Ecto neural progenitor cell (in vitro differentiated cells): ENCODE measurements at places on chromosomes 12 and 14.

DNA sequence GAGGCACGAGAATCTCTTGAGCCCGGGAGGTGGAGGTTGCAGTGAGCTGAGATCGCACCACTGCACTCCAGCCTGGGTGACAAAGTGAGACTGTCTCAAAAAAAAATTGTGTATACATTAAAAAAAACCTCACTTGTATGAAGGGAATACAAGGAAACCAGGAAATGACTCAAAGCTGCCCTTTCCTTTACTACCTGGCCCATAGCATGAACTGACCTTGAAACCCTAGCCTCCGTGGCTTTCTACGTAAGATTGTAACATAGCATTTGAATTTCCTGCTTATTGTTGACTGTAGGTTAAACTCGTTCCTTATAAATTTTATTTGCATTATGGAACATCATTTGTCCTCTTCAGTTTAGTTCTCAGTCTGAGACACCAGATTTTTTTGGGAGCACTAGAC, 9.1 kb upstream of the DDX47 start:
- DNase-seq: no peak

DNA sequence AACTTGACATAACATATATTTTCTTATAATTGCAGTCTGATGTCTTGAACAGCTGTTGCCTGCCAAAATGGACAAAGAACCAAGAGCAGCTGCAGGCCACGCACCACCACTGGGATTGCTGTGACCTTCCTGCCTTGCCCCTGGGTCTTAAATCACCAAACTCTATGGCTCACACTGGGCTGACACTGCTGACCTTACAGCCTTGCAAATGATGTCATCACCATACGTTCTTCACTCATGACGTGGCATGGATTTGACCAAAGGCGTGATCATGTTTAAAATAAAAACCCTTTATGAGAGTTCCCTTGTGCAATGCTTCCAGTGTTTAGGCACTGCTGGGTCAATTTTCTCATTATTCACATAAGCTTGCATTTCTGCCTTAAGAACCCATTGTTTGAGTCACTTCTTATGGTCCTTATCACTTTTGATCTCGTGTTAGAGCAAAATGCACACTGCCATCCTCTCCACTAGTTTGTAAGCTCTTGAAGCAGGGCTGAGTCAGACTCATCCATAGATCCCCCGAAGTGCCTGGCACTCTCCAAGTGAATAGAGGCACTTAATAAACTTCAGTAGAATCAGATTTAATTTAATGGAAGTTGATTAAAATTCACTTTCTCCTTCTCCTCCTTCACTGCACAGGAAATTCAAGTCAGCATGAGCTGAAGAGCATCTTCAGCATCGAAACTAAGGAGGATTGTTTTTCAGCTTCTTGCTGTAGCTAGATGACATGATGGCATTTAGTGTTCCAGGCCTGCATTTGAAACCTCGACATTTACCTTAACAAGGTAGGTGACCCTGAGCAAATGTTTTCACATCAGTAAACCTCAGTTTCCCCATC, 132.4 kb upstream of the PZP start:
- no peak for DNase-seq

DNA sequence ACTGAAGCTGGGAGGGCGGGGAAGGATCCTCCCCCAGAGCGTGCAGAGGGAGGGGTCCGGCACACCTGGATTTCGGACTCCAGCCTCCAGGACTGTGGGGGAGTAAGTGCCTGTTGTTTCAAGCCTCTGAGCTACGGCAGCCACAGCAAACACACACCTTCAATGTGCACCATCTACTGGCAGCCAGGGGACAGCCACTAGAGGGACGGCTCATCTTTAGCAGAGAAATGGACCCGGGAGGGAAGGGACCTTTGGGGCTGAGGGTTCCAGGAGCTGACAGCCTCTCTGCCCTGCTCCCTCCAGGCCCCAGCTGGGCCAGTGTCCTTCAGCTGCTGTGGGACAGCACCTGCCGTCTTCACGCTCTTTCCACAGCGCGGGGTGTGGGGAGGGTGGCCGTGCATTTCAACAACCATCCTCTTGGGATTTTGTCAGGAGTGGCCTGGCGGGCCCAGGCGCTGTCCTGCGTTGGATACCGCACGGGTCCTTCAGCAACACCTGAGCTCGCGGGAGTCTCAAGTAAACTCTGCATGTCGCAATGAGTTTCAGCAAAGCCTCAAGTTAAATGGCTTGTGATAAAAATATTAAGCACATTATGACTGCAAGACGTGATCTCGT, 209.2 kb upstream of the C14orf180 start:
- DNase-seq: no peak

DNA sequence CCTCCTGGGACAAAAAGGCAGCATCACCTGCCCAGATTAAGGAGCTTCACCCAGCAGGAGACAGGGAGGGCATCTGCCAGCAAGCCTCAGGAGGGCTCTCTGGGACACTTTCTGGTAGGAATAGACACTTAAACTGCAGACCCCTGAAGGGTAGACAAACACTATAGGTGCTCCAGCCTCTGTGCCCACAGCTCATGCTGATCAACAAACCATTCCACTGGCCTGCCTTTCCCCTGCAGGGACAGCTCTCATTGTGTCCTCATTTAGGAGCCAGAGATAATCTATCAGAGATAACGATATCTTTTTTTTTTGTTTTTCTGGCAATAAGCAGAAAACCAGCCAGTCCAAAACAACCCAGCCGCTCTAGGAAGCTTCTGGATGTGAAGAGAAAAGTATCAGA, 251.8 kb upstream of the CCDC196 start:
- DNase-seq: no peak

GRCh38 chr12:8609061-8609570, 3.5 kb downstream of the AICDA start:
- DNase-seq: no peak

DNA sequence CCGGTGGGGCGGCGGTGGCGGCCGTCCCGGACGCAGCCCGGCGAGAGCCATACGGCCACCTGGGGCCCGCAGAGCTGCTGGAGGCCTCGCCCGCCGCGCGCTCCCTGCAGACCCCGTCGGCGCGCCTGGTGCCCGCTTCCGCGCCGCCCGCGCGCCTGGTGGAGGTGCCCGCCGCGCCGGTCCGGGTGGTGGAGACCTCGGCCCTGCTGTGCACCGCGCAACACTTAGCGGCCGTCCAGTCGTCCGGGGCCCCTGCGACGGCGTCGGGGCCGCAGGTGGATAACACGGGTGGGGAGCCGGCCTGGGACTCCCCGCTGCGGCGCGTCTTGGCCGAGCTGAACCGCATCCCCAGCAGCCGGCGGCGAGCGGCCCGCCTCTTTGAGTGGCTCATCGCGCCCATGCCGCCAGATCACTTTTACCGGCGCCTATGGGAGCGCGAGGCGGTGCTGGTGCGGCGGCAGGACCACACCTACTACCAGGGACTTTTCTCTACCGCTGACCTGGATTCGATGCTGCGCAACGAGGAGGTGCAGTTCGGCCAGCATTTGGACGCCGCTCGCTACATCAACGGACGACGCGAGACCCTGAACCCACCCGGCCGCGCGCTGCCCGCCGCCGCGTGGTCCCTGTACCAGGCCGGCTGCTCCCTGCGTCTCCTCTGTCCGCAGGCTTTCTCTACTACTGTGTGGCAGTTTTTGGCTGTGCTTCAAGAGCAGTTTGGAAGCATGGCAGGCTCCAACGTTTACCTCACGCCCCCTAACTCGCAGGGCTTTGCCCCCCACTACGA, 716 bp downstream of the RIOX1 start:
- DNase-seq: peak; percentile 76

GRCh38 chr14:73014105-73014504, 12.8 kb downstream of the ZFYVE1 start:
- DNase-seq: no peak

DNA sequence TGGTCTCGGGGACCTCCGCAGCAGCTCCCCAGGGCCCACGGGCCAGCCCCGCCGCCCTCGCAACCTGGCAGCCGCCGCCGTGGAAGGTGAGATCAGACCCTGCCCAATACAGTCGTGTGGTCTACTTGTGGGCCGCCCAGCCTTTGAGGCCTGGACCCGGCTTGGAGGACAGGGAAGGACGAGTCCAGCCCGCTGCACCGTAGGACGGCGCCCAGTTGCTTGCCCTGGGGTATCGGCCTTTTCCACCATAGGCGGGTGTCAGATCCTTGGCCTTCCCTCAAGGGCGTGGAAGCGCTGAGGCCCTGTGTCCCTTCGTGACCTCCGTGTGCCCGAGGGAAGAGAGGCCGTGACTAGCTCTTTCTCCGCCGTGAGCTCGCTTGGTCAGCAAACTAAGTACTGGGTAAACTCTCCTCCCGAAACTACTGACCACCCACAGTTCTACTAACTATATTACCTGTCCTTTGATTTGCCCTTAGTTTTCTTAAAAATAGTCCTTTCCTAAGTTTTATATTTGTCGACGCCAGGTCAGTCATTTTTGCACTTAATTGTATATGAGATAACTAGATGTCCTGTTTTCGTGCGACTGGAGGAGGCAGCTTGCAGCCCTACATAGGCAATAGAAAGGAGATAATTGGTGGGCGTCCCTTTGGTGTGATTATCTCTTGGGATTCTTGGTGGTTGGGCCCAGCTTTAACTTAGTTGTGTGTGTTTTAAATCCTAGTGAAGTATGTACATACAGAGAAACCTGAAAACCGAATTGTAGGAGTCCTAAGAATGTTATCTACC, 757 bp downstream of the SLC25A3 start:
- DNase-seq: no peak

DNA sequence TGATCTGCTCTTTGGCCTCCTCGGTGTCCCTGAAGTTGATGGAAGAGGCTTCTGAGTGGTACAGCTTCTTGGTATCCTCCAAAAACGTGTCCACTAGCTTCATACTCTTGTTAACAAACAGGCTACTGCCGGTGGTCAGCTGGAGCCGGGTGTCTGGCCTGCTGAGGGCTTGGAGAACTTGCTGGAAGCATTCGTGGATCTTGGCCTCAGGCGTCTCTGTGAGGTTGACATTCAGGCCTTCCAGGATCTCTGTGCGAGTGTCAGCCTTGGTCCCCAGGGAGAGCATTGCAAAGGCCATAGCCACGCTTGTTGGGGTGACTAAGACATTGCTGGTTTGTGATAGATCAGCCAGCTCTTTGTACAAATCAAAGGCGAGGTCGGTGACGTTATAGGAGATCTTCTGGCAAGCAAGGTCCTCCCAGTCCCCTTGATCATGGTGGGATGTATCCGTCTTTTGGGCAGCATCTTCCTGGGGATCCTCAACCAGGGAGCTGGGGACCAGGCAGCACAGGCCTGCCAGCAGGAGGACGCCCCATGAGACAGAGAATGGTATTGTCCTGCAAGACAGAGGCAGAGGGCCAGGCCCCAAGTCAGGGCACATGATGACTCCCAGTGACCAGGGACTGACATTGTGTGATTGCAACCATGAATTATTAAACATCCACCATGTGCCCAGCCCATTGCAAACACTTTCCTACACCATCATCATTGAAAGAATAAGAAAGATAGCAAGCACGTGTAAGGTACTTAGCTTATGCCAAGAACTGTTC, 22.1 kb downstream of the SERPINA1 start:
- DNase-seq: no peak

GRCh38 chr12:123853396-123854070, 91.4 kb downstream of the DNAH10 start:
- DNase-seq: no peak

DNA sequence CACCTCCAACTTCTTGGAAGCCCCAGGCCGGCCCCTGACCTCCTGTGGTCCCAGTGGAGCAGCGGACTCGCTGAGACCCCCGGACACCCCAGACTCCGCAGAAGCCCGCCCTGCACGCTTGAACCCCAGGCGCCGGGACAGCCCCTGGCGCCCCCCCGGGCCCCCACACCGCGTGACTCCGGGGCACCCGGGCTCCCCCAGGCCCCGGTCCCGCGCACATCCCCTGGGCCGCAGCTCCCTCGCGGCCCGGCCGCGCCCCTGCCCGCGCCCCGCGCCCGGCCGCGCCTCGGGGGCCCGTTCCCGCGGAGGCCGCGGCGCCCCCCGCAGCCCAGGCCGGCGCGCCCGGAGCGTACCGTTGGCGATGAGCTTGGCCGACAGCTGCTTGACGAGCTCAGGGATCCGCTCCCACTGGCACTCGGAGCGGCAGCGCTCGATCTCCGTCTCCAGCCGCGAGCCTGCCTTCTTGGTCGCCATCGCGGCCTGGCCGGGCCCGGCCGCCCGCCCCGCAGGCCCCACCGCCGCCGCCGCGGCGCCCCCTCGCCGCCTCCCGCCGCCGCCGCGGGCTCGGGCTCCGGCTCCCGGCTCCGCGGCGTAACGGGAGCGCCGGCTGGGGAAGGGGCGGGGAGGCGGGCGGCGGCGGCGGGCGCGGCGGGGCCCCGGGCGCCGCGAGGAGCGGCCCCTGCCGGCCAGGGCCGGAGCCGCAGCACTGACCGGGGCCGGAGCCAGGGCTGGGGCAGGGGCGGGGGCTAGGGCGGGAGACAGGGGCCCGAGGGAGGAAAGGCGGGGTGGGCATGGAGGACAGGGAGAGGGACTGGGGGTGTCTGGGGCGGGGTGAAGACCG, at the start of gene TTC7B:
Gene TTC7B (minus strand): TSS at position 609 of the 841 bp plus-strand sequence. CDS start 135 bp downstream, at position 474.
- peak; percentile 80 for DNase-seq

DNA sequence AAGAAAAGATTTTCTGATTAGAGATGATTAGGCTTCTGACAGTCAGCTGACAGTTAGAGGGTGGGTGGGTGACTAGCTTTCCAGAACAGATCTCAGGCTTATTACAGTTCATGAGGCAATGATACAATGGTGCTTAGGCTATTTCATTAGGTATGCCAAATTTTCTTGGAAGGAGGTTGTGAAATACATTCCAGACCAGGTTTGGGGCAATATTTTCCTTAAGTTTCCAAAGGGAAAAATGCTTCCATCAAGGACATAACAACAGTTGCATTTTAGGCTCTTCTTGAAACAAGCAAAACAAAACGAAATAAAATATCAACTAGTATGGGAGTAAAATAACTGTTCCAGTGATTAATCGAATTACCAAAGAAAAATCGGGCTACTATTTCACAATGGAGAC, 59.3 kb upstream of the CNTN1 start:
- DNase-seq: no peak

DNA sequence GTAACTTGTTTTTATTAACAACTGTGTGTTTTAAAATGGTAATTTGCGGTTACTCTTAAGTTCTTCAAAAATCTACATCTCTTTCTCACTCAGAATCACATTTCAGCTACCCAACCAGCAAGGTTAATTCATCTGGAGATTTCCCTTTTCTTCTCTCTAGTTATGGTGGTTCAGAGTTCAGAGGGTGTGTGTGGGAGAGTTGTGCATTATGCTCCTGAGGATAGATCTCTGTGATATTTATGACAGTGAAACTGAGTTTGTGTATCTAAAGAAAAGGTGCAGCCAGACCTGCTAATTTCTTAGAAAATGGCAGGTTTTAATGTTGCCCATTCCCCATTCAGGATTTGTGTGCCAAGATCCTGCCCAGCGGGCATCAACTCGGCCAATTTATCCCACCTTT, 73.8 kb downstream of the TTLL5 start:
- no peak for DNase-seq

DNA sequence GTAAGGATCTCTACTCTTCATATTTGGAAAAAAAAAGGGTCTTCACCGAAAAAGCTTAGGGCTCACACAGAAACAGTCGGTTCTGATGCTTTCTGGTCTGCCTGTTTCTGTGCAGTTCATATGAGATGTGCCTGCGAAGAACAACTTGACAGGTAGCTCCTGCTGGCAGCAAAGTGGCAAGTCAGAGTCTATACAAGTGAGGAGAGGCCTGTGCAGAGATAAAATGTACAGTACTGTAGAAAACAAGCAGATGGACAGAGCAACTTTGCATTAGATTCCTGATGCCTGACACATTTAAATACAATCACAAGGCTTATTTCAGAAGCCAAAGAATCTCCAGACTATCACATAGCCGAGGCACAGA, 936.0 kb downstream of the DIO2 start:
- no peak for DNase-seq
